ENCODE measurements at places on chromosomes 3 and 15. TPM values are rescaled to one million over a fixed set of nuclear protein-coding genes. Genes with fewer than 3 reads are reported as not detected.

- DNase-seq: no peak
Observed at GRCh38 chr3:11626084-11626463, 17.6 kb downstream of the VGLL4 start.

DNA sequence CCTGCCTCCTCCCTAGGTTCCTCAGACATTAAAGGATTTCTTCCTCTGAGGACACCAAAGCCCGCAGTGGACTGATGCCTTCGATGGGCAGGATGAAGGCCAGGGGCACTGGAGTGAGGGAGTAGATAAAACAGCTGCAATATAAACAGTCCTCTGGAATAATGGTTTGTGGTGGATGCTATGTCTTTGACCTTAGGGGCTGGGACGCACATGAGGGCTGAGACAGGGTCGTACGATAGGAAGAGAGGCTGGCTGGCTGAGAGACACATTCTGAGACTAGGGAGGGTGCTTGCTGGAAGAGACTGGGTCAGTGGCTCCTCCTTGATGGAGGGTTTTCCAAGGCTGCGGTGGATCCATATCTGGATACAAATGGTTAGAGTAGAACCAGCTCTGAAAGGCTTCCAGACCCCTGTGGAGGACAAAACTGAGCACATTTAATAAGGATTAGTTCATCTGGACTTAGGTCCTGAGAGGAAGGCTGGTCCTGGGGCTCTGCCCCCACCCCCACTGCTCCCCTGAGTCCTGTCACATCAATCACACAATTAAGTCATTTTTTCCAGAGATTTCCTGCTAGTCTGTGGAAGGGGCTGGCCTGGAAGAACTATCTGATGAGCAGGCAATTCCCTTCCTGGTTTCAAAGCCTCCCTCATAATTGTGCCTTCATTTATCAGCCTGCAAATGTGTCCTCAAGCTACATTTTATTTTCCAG, 15.8 kb downstream of the TBC1D21 start:
- no peak for DNase-seq

GRCh38 chr3:13322324-13322723, 97.8 kb downstream of the NUP210 start:
- no peak for DNase-seq

The SAMD7 gene
- not detected for polyA plus RNA-seq

GRCh38 chr15:70121624-70122302, 24.0 kb upstream of the TLE3 start:
- no peak for DNase-seq

DNA sequence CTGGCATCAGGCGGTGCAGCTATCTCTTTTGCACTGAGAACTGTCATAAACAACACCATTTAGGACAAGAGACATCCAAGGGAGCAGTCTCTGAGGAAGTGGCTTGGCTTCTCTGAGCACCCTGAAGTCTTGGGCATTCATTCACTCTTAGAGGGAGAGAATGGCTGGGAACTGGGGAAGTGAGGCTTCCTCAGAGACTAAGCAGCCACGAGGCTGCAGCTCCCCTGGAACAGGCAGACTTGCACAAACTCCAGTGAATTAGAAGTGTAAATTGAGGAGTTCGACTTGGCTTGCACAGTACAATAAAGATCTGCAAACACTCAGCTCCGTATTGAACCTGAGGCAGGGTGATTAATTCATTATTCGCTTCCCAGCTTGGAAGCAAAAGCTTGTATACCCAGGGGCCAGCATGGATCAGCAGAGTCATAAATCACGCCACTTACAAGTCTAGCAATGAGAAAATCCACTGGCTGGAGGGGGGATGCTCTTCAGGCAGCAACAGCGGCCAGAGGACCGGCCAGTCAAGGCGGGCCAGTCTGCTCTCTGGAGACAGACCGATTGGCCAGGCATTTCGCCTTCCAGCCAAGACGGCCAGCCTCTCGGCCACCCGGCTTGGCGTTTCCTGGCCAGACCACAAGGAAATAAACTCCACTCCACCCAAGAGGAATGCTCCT, 118.8 kb upstream of the ADPGK start:
- peak; percentile 20 for DNase-seq

- no peak for DNase-seq
Observed at GRCh38 chr3:122577409-122578031, at the start of gene PARP15. Gene PARP15 (plus strand): TSS chr3:122577650. CDS start chr3:122577668, 18 bp downstream.

The ACKR4 gene
- 1.5 TPM for polyA plus RNA-seq

The TRAT1 gene
- 0.21 TPM for polyA plus RNA-seq

The LRRIQ4 gene
- polyA plus RNA-seq: 0.16 TPM

DNA sequence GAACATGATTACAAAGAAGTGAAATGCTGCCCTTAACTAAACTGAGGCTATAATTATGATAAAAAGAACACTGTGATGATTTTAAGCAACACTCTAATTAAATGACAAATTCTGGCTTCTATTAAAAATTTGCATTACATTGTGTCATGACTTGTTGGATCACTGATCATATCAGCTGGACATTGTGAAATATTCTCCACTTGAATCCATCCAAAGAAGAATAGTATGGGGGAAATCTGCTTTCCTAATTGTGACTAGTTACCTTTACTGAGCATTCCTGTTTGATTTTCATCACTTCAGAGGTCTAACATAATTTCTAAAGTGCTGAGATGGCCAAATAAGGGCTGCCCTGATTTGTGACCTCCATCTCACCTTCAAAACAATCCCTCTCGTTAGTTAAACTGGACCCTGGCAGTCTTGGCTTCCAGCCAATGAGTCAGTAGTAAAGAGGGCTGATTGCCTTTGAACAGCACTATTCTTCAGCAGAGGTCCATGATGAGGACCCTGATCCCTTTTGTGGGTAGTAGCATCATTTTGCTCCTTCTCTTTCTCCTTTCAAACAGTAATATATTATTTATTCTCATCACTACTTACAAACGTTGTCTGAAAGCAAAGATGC, 53.5 kb upstream of the LEKR1 start:
- no peak for DNase-seq

DNA sequence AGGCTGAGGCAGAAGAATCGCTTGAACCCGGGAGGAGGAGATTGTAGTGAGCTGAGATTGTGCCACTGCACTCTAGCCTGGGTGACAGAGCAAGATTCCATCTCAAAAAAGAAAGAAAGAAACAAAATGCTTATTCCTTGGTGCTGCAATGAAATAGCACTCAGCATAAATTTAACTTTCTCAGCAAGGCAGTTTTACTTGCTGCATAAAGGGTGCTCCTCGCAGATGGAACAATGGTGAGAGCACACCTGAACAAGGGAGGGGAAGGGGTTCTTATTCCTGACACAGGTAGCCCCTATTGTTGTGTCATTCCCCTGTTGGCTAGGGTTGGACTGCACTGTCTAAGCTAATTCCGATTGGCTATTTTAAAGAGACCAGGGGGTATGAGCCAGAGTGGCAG, 17.1 kb downstream of the PAK2 start:
- no peak for DNase-seq

The ZSCAN29 gene
- polyA plus RNA-seq: 24.5 TPM

DNA sequence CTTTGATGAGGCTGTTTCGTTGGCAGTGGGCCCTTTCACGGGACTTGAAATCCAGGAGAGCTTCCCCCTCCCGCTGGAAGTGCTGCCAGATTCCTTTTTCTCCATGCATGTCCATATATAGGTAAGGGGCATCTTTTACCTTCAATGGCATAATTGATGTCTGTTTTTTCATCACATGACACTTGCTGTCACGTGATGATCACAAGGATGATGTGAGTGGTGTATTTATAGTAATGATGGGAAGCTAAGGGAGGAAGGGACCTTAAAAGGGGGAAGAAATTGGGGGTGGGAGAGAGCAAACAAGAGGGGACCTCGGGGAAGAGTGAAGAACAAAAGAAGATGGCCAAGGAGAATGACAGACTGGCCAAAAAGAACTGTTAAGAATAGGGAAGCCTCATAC, 11.3 kb upstream of the SUSD5 start:
- no peak for DNase-seq

GRCh38 chr3:35601959-35602358, 37.4 kb upstream of the ARPP21 start:
- no peak for DNase-seq

The LOXL1 gene
- 83.9 TPM for polyA plus RNA-seq

The KCNMB2 gene
- polyA plus RNA-seq: 34.9 TPM

The NRROS gene
- 3.2 TPM for polyA plus RNA-seq

DNA sequence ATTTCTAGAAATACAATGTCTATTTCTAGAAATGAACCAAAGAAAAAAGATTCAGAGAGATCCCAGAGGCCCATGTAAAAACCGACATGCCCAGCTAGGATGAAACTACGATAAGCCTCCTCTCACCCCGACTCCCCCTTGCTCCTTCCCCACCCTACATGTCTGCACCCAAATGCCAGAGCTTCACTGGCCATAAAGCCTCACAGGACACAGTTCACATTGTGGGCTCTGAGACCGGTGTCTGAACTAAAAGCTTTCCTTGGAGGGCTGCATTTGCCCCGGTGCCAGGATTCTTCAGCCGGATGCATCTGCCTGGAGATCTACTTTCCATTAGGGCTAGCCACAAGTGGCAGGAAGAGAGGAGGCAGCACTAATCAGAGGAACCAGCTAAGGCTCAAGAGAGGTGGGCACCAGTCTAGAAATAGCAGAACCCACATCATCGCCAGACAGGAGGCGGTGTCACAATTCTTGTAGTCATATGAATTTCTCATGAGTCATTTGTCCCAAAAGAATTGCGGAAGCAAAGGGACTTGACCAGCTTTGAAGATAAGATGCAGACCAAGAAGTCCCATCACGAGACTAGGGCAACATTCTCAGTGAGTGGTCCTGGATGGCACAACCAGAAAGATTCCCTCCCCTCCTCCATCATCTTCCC, 353.6 kb downstream of the NTRK3 start:
- DNase-seq: no peak

DNA sequence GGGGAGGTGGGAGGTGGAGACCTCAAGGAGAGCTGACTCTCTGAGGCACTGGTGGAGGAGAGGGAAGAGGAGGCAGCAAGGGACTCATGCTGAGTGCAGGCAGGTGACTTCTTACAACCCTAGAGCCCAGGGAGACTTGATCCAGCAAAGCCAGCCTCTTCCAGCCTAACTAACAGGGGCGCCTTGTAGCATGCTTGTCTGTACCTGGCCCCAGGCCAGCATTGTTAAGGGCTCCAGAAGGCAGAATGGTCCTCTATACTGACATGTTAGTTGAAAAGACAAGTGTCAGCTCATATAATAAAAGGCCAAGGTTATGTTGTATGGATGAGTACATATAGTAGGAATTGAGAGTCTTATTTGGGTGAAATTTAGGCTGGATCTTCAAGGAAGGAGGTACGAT, 65.4 kb downstream of the CHDH start:
- DNase-seq: no peak

The AGTR1 gene
- polyA plus RNA-seq: 31.8 TPM

The GOLGA8A gene
- polyA plus RNA-seq: 86.4 TPM

GRCh38 chr3:197720694-197721093, 16.0 kb downstream of the RUBCN start:
- no peak for DNase-seq

Data from right renal pelvis (tissue), 4 donors.